ENCODE measurements at places on chromosomes 7 and 10.

DNA sequence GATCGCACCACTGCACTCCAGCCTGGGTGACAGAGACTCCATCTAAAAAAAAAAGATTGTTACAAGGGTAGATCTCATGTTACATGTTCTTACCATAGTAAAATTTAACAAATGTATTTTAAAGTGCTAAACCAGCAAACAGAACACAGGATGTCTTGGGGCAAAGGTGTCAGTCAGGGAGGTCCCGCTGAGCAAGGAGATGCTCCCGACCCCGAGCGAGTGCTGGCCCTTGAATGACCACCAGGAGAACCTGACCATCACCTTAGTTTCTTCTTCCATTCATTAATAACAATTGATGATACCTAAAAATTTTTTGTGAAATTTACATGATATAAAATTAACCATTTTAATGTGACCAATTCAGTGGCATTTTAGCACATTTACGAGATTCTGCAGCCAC, 241.6 kb upstream of the GPR26 start:
- no peak for DNase-seq

DNA sequence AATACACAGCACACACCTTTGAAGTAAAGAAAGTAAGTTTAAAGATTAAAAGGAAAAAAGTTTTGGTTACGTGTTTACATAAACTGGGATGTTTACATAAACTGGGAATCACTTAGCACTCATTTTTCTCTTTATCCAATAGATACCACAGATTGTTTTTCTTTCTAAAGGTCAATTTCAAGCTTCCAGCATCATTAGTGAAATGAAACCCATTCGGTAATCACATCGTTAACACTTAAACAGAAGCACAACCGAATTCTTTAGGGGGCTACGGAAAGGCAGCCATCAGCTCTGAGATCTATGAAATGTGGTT, 1.1 kb downstream of the ODAD2 start:
- DNase-seq: no peak

DNA sequence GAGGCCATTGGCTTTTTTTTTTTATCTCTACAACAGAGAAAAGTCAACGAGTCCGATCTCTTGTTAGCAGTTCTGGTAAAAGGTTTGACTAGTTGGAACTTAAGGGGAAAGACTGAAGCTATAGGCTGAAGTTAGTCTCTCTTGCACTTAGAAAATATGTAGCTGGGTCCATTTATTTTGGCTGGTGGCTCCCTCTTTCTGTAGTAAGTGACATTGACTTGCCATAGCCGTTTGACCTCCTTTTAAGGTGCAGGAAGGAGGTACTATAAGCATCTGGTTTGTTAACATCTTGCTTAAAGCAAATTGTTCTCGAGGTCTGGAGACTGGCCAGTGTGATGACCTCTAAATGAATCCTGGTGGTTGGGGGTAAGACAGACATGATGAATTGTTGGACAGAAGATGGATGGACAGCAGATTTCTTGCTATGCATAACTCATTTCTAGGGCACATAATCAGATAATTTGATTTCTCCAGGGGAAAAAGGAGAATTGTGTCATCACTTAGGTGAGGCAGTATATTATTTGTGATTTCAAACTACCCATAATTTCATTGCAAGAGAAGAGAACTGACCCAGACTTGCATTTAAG, 356.3 kb upstream of the GALNT17 start:
- DNase-seq: no peak

- DNase-seq: no peak
Observed at GRCh38 chr7:137940656-137941518, 61.0 kb downstream of the CREB3L2 start.

- no peak for DNase-seq
Observed at GRCh38 chr10:11404901-11405300, 206.5 kb downstream of the USP6NL start.

DNA sequence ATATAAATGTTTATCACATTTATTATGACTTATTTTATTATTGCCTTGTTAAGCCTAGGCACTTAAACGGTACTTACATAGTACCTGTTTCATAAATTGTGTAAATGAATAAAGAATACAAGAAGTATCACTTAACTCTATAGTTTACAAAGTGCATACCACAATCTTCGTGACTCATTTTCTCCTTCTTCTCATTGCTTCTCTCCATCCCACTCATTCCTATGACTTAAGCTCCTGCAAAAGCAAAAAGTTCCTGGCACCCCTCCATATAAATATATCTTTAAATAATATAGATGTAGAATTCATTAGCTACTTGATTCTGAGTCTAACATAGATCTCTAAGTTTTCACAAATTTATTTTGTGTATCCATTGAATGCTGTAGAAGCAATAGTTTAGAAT, 1382.0 kb upstream of the CELF2 start:
- no peak for DNase-seq
